ENCODE measurements at places on chromosomes 6 and 20.

- no peak for DNase-seq
These were observed 336 bp upstream of the SMPDL3A start for GRCh38 chr6:122788663-122789181.

- no peak for DNase-seq
These were observed 33.8 kb upstream of the SCRT2 start for GRCh38 chr20:709423-709822.

DNA sequence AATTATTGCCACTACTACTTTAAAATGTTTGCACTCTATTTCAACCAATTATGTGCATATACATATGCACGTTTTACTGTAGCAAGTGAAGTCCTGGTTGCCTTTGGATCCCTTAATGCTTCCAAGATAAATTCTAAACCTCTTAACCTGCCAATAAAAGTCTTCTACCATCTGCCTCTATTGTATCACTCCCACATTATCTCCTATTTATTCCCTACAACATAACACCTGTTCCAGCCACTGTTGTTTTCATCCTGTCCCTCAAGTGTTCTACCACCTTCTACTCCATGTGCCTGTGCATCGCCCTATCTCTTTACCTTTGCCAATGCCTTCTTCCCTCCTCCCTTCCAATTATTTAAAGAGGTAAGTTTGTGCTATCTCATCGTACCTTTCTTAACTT lies 499.0 kb upstream of the RNF217 start:
- no peak for DNase-seq

DNA sequence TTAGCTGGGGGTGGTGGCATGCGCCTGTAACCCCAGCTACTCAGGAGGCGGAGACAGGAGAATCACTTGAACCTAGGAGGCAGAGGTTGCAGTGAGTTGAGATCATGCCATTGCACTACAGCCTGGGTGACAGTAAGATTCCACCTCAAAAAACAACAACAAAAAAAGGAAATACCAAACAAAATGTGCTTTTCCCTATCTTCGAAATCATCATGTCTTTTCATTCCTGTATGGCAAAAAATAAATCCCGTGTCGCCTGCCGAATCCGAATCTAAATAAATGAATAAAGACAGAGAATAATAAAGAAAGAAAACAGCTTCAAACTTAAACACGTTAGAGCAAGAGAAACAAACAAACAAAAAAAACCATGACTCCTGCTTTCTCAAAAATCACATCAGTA lies 11.8 kb downstream of the B4GALT5 start:
- DNase-seq: no peak

DNA sequence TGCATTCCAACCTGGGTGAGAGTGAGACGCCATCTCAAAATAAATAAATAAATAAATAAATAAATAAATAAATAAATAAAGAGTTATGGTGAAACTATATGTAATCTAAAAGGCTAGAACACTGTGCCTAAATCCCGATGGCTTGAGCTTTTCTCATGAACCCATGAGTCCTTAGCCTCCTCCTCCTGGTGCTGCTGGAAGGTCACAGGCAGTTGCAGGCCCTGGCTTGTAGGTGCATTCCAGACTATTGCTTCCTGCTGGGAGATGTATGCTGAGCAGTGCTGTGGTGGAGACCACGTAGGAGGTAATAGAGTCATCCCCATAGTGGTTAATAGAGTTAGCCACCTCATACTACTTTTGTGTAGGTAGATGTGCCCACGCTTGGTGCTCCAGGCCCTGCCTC lies 12.5 kb downstream of the PTK7 start:
- no peak for DNase-seq

- no peak for DNase-seq
These were observed 26.8 kb upstream of the NRSN1 start for GRCh38 chr6:24099181-24099580.

DNA sequence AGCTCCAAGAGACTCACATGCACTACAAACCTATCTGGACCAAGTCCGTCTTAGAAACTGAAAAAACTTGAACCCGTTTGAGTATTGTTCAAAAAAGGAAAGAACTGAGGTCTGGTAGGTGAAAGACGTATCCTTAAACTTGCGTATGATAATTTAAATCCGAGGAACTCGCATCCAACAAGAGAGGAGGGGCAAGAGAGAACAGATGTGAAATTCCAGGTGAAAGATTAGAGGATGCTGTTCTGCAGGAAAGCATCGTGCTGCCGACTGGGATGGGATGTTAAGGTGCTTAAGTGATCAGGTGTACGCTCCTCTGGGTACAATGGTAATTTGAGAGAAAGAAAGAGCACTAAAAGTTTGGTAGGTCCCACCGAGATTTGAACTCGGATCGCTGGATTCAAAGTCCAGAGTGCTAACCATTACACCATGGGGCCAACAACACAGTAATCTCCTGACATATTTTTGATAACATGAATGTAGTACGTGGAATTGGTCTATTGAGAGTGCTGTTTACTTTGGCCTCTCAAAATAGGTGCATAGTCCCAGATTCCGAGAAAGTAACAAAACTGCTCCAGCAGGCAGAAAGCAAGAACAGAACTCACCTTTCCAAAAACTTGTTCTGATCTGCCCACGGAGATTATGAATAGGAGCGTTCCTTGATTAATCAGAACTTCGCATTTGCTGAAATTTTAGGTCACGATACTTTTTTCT lies 53.5 kb upstream of the BTN3A2 start:
- no peak for DNase-seq

DNA sequence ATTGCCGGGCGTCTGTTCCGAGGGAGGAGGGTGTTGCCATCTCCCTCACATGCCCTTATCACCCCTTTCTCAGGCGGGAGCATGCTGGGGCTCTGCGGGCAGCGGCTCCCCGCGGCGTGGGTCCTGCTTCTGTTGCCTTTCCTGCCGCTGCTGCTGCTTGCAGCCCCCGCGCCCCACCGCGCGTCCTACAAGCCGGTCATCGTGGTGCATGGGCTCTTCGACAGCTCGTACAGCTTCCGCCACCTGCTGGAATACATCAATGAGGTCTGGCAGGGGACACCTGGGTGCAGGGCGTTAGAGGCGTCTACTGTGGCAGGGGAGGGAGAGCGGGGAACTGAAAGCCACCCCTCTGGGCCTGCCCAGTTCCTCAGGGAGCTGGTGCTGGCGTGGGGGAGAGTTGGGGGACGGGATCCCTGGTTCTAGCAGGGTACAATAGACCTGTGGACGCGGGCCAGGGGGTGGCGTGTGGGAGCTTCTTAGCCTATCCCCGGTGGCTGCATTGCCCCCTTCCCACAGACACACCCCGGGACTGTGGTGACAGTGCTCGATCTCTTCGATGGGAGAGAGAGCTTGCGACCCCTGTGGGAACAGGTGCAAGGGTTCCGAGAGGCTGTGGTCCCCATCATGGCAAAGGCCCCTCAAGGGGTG lies 697 bp downstream of the PPT2 start:
- DNase-seq: peak; percentile 36

GRCh38 chr20:16229813-16230212 lies 343.4 kb downstream of the KIF16B start:
- DNase-seq: no peak

DNA sequence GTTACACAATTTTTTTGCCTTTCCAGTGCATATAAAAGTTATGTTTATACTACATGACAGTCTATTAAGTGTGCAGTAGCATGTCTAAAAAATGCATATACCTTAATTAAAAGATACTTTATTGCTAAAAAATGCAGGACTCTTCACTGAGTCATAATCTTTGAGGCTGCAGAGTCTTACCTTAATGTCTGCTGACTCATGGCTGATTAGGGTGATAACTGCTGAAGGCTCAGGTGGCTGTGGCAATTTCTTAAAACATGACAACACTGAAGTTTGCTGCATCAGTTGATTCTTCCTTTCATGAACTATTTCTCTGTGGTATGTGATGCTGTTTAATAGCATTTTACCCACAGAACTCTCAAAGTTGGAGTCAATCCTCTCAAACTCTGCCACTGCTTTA lies 19.1 kb downstream of the ZSCAN23 start:
- no peak for DNase-seq

DNA sequence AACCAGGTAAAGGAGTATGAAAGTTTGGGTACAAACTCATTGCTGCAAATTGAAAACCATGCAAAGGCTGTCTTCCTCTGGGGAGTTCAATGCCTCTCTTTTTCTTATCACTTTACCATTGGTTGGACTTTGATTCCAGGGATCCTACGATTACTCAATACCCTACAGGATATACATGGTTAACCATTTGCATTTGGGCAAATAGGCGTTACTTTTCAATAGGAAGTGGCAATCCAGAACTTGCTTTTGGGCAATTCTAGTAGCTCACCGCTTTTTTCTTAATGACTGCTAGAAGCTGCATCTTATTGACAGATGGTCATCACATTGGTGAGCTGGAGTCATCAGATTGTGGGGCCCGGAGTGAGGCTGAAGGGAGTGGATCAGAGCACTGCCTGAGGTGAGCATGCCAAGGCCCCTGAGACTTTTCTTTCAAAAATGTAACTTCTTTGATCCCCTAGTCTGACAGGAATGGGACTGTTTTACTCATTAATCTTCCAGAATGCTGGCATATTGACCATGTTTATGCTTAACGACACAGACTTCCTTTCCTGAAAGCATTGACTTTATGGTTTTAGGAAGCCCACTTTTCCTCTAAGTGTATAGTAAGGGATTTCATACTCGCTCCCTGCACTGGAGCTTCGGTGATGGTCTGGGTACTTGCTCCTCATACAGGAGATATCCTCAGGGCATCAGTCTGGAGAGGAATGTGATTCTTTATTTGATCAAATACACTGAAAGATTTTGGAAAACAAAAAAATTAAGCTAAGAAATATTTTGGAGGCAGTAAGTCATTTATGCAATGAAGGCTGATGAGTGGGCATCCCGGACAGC lies at the start of gene CCR6:
Gene CCR6, plus strand, starts transcription at position 270 of the 831 bp plus-strand sequence. CDS start 13,039 bp downstream, outside the sequence.
- DNase-seq: no peak

DNA sequence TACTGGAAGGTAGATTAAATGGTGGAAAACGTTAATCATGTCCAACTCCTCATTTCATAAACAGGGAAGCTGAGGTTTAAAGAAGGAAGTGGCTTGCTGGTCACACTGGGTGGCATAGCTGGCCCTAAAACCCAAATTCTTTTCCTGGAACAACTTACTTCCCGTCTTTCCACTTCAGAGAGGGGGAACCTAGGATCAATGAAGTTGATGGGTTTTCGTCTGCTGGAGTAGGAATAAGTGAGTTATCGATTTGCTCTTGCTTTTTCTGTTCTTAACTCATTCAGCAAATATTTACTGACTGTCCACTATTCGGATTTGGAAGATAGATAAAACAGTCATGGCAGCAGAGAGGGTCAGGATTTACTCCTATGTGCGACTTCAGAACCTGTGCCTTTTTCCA lies 1.2 kb upstream of the SYS1 start:
- DNase-seq: no peak

GRCh38 chr6:14575961-14576360 lies 458.4 kb downstream of the CD83 start:
- DNase-seq: no peak

DNA sequence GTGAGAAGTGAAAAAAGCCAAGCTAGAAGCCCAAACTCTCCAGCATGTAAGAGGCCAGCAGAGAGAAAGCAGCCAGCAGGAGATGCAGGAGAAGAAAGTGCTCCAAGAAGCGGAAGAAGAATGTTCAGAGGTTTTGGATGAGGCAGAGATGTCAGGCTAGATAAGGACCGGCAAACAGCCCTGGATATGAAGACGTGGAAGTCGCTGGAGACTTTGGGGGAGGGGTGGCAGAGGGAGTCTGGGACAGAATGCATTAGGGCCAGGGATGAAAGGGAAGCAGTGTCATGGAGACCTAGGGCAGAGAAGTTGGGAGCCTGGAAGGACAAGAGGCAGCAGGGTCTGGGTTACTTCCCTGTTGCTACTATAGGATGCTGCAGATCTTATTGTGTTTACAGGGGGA lies 5.3 kb upstream of the SCUBE3 start:
- no peak for DNase-seq

DNA sequence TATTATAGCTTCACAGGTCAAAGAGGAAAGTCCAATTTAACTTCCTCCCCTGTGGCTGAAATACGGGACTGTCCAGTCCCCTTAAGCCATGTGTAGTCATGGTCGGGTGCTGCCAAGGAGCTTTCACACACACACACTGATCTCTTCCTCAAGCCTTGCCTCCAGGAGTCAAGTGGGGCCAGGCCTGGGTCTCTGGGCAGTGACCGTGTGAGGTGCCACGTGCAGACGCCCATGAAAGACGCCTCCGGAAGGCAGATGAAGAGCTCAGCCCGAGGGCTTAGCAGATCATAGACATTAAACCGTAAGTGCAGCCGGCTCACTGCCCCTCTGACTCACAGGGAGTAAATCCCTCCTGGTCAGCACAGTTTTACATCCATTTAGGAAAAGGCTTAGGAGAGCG lies 4.2 kb downstream of the GABRR2 start:
- no peak for DNase-seq

GRCh38 chr6:127880429-127880828 lies 20.4 kb downstream of the THEMIS start:
- no peak for DNase-seq

DNA sequence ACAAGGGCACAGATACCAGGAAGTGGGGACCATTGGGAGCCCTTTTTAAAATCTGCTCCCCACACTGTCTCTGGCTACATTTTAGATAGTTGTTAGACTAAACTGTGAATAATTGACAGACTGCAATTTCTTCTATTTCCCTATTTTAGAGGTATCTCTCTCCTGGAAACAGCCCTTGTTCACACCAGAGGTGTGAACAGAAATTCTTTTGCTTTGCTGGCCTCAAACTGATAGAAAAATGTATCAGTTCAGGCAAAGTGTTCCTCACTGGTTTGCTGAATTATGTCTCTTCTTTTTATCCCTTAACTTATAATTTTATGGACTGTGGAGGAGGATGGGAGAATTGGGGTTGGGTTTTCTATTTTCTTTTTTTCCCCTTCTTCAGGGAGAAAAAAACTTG lies 513.2 kb upstream of the SULF2 start:
- no peak for DNase-seq

DNA sequence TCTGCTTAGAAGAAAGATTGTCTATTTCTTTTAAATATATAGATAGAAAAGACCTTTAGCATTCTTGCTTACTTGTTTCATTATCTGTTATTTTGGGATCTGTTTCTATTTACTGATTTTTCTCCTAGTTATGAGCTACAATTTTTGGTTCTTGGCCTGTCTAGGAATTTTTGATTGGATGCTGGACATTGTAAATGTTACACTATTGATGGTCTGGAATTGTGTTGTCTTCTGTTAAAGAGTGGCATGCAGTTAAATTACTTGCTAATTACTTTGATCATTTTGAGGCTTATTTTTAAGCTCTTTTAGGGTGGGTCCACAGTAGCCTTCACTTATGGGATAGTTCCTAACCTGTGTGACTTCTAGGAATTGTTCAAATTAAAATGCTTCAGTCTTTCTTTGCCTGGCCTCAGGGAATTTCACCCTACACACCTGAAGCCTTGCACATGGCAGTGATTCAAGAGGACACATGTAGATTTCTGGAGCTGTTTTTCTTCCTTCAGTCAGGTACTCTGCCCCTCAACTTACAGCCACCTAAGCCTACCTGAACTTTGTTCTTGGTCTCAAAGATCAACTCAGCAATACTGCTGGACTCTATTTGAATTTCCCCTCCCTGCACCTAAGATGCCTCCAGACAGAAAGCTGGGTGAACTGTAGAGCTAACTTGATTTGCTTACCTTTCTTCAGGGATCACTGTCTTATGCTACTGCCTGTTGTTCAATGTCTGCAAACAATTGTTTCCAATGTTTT lies 66.2 kb upstream of the NNAT start:
- DNase-seq: no peak

All from stimulated activated CD4-positive, alpha-beta T cell treated with anti-CD3 and anti-CD28 coated beads, Interleukin-15, amount 100 ng/mL, for 1 hour (primary cell).